Stimulated activated CD8-positive, alpha-beta memory T cell treated with anti-CD3 and anti-CD28 coated beads, Interleukin-4, amount 100 ng/mL, for 1 hour (primary cell): ENCODE measurements at places on chromosomes 12 and 14.

- no peak for DNase-seq
Observed at GRCh38 chr14:99883866-99884650, 90.8 kb downstream of the EML1 start.

GRCh38 chr12:119797090-119797489 lies 80.0 kb downstream of the CIT start:
- DNase-seq, result no peak

- no peak for DNase-seq
Observed at GRCh38 chr12:130163461-130164215, 1.4 kb downstream of the FZD10 start.

GRCh38 chr12:31846405-31846804 lies 112.8 kb upstream of the RESF1 start:
- no peak for DNase-seq

GRCh38 chr12:95286713-95287112 lies 69.1 kb downstream of the VEZT start:
- DNase-seq, result no peak

- no peak for DNase-seq
Observed at GRCh38 chr14:53967606-53968005, 11.0 kb upstream of the BMP4 start.

GRCh38 chr12:14958361-14959125 lies 2.9 kb downstream of the ARHGDIB start:
- DNase-seq, result no peak

DNA sequence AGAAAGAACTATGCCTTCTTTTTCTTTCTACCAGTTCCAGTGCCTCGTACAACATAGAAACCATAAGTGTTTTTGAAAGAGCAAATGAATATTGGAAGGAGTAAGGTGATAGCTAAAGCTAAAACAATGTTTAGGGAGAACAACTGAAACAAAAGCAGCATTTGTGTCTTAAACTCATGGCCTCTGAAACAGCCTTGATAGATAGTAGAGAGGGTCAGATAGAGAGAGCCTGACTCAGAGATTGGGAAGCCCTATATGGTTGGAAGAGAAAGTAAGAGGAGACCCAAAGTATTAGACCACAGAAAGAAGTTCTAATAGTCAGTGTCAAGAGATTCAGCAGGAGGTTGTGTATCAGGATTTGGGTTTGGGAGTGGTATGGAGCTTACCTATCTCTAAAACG lies 79.6 kb upstream of the IFNG-AS1 start:
- DNase-seq, result no peak

DNA sequence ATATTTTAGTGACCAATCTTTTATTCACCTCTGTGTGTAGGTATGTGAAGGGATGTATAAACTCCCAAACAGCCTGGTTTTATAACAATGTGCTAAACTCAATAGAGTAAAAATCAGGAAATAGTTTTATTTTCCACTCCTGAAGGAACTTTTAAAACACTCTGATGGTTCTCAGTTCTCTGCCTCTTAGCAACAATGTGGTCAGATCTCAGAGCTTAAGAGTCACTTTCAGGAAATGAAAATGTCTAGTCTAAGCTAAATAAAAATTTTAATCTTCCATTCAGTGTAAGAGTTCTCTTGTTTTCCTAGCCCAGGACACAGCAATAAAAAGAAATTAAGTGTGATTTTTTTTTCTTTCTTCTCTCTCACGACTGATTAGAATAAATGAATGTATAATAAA lies 718.0 kb downstream of the C12orf50 start:
- no peak for DNase-seq
